ENCODE measurements at places on chromosomes 12 and 14. TPM values are rescaled to one million over a fixed set of nuclear protein-coding genes. Genes with fewer than 3 reads are reported as not detected.

Gene KRT74
- total RNA-seq = not detected

- DNase-seq = no peak
Observed at GRCh38 chr12:51883998-51884675, 3.8 kb upstream of the ANKRD33 start.

Gene SLC38A4
- not detected for total RNA-seq

DNA sequence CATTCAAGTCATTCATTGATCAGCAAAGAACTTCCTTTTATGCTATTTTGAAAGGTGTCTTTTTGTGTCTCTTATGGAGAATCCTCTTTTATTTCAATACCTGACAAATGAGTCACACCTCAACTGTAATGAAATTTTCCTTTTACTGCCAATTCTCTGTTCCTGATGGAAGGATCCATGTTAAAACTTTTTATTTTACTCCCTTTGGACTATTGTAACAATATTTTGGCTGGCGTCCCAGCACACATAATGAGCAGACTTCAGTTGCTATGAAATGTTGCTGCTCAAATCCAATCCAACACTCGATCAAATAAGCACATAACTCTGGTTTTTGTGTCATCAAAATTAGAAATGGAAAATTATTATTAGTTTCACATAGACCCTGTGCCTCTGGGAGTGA, 21.9 kb upstream of the SLC15A5 start:
- DNase-seq = no peak

Gene NR4A1
- 51.0 TPM for total RNA-seq

DNA sequence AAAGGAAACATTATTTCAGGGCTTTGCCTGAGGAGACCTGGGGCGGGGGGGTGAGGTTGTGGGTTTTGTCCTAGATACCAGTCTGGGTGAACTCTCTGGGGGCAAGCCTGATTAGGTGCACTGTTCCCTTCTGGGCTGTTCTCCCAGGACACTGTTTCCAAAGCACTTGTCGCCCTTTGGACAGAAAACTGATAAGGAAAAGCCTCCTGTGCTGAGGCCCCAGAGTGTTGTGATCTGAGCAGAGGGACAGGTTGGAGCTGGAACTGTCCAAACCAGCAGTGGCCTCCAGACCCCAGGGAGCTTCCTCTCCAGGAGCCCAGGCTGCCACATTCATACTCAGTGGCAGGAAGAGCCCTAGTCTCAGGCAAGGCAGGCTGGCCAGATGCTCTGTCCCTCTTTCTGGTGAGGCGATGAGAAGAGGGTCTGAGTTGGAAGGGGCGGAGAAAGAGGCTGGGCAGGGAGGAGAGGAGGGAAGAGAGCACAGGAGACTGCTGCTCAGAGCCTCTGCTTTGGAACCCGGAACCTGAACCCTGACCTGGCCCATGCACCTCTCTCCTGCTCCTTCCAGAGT, 1.9 kb downstream of the GALNT16 start:
- no peak for DNase-seq

GRCh38 chr14:104937161-104937560, 12.5 kb downstream of the PLD4 start:
- no peak for DNase-seq
